ENCODE measurements at places on chromosomes 16 and 17.

DNA sequence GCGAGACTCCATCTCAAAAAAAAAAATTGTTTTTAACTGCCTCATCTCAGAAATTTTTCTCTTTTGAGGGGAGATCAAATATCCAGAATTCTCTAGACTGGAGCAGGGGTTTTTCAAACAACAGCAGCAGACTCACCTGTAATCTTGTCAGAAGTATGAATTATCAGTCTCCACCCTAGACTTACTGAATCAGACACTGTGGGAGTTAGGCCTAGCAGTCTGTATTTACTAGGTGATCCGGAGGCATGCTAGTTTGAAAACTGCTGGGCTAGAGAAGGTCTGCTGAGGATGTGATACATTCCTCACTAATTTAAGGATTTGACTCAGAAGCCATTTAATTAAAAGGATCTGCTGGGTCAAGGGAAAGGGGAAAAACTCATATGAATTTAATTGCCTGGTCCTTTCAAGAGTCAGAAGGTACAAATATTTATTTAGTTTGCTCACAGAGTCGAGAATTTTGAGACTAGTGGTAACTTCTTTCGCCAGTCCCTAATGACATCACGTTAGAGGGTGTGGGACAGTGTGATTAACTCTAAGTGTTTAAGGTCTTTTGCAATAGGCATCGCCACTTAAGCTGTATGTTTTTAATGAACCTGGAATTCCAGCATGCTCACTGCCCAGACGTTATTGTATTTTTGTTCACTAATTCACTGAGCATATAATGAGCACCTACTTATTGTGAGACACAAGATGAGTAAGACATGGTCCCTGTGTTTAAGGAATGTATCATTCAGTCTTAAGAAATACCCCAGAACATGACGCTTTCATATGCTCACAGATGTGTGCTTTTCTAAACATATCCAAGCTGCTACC is 14.2 kb downstream of the ATP6V0A1 start:
- peak overlapping the region; percentile 8 for H3K27ac ChIP-seq
- no peaks in the 10 kb centered on the region for H3K27me3 ChIP-seq
- ATAC-seq, result peak; percentile 44
- H3K4me1 ChIP-seq, result no peaks in the 10 kb centered on the region
- H3K4me3 ChIP-seq, result no peak overlapping the region
- peaks cover 100% of the 10 kb centered on the region for H3K36me3 ChIP-seq

GRCh38 chr17:40457964-40458791 is 14.9 kb downstream of the IGFBP4 start:
- H3K27me3 ChIP-seq, result no peaks in the 10 kb centered on the region
- peaks cover 47% of the 10 kb centered on the region for H3K36me3 ChIP-seq
- ATAC-seq, result no peak

DNA sequence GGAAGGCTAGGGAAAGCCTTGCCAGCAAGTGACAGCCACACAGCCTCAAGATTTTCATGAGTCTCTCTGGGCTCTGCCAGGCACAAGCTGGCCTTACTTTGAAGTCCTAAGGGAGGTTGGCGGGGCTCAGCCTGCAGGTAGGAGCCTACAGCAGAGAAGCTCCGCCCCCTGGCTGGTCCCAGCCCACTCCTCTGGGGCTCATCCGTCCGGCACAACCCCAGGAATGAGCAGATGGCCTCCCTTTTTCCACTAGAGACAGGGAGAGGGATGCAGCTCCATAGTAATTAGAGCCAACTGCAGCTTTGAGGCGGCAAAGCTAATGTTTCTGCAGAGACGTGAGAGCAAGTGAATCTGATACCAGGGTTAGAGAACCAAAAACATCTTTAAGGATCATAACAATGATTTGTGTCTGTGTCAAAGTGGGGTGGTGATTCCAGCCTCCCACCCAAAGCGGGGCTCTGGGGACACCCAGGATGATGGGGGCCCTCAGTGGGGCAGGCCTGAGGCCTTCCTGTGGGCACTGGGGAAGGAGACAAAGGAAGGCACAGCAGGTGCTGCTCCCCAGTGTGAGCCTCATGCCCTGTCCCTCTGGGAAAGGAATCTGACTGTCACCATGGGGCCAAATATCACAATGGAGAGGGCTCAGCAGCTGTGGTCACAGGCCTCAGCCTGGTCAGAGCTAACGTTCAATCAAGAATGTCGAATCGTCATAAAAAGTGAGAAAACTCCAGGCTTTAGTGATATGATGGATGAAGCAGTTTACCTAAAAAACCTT is 61.5 kb downstream of the RBFOX3 start:
- H3K27ac ChIP-seq, result no peak overlapping the region
- no peaks in the 10 kb centered on the region for H3K36me3 ChIP-seq
- H3K27me3 ChIP-seq, result peaks cover 20% of the 10 kb centered on the region
- no peaks in the 10 kb centered on the region for H3K4me1 ChIP-seq
- no peak for ATAC-seq
- H3K4me3 ChIP-seq, result no peak overlapping the region

DNA sequence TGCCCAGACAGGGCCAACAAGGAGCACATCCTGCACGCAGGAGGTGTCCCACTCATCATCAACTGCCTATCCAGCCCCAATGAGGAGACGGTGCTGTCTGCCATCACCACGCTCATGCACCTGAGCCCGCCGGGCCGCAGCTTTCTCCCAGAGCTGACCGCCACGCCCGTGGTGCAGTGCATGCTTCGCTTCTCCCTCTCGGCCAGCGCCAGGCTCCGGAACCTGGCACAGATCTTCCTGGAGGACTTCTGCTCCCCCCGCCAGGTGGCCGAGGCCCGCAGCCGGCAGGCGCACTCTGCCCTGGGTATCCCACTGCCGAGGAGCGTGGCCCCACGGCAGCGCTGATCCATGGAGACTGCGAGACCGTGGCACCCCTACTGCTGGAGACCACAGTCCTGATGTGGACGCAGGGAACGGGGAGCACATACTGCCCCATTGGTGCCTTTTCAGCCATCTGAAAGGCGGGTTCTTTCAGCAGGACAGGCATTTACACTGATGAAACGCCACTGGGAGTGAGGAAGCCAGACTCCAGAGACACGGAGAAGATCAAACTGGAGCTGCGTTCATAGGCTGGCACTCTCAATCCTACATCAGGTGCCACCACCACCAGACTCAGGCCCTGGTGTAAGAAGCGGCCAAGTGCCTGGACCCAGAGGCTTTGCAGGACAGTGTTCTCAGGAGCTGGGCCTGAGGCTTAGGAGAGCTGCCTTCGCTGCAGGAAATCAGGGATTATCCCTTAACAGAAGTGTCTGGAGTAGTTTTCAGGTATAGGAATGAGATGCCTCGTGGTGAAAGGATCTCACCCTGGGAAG is 2.6 kb downstream of the NT5C start:
- no peaks in the 10 kb centered on the region for H3K27me3 ChIP-seq
- ATAC-seq, result no peak
- peaks cover 20% of the 10 kb centered on the region for H3K36me3 ChIP-seq
- H3K27ac ChIP-seq, result no peak overlapping the region

DNA sequence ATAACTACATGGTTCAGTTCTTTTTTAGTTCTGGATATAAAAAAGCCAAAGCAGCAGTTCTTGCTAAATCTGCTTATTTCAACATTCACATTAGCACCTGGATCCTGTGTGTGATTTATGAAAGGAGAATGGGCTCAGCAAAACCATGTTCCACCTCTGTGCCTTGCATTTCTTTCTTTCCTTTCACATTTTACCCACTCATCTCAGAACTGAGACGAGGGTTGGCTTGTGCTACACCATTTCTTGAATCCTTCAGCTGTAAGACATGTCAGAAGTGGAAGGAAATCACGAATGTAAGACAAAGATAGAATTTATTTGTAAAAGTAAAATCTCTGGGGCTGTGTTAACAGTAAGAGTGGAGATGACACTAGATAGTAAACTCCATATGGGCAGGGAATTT is 1.2 kb upstream of the UTP6 start:
- H3K27ac ChIP-seq, result no peak overlapping the region
- H3K36me3 ChIP-seq, result no peaks in the 10 kb centered on the region
- H3K4me3 ChIP-seq, result no peak overlapping the region
- no peak for ATAC-seq
- no peaks in the 10 kb centered on the region for H3K27me3 ChIP-seq

DNA sequence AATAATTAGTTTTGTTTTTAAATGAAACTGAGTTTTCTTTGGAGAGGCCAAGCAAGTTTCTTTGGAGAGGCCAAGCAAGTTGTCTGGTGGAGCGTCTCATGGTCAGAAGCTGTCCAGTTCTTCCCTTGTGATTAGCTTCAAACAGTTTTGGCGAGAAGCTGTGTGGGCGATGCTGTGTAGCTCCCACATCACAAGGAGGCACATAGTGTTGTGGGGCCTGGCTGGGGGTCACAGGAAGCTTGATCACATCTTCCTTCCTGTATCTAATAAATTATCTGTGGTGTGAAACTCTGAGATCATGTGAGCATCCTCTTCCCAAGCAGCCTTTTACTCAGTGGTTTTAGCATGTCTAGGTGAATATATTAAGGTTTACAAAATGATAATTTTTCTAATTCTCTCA is 33.9 kb downstream of the SPECC1 start:
- H3K4me1 ChIP-seq, result no peaks in the 10 kb centered on the region
- no peaks in the 10 kb centered on the region for H3K27me3 ChIP-seq
- H3K36me3 ChIP-seq, result no peaks in the 10 kb centered on the region
- no peak for ATAC-seq

- peaks cover 74% of the 10 kb centered on the region for H3K27me3 ChIP-seq
- H3K27ac ChIP-seq, result no peak overlapping the region
- H3K4me1 ChIP-seq, result no peaks in the 10 kb centered on the region
Measured at GRCh38 chr16:1032607-1033006, 39.9 kb upstream of the SSTR5 start.

DNA sequence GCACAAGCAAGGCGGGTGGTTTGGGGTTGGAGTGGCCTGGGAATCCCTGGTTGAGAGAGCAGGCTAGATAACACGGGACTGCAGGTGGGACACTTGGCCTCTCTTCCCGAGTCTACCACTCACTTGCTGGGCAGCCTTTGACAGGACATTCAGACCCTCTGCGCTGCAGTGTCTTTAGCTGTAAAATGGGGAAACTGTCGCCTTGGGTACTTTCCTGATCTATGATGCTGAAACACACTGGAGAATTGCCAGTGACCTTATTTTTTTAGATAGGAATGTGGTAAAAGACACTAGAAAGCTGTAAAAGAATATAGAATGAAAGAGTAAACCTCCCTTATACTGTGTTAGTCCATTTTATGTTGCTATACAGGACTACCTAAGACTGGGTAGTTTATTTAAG is 30.5 kb downstream of the KSR1 start:
- H3K4me3 ChIP-seq, result no peak overlapping the region
- no peak for ATAC-seq
- no peaks in the 10 kb centered on the region for H3K36me3 ChIP-seq
- H3K4me1 ChIP-seq, result peaks cover 43% of the 10 kb centered on the region
- H3K27ac ChIP-seq, result no peak overlapping the region

DNA sequence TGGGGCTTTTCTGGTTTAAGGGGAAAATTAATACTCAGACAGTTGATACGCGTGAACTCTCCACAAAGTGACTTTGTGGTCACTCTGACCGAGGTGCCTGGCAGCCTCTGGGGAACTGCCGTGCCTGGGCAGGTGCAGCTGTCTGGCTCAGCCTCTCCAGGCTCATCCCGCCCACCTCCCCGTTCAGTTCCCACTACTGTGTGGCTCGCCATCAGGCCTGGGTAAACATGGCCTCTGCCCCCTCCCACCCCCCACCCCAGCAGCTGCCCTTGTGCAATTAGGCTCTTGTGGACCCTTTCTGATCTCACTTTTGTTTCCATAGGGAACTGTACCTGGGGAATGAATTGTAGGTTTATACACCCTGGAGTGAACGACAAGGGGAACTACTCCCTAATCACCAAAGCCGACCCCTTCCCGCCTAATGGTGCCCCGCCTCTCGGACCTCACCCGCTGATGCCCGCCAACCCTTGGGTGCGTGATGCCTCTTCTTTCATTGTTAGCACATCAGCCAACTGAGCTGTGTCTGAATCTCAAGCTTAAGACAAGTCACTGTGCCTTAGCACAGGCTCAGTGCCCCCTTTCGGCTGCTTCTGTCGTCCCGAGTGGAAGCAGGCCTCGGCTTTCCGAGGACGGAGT is 27.8 kb downstream of the ZC3H18 start:
- no peaks in the 10 kb centered on the region for H3K27me3 ChIP-seq
- no peak for ATAC-seq
- no peaks in the 10 kb centered on the region for H3K4me1 ChIP-seq
- H3K4me3 ChIP-seq, result no peak overlapping the region
- H3K27ac ChIP-seq, result peak overlapping the region; percentile 55

DNA sequence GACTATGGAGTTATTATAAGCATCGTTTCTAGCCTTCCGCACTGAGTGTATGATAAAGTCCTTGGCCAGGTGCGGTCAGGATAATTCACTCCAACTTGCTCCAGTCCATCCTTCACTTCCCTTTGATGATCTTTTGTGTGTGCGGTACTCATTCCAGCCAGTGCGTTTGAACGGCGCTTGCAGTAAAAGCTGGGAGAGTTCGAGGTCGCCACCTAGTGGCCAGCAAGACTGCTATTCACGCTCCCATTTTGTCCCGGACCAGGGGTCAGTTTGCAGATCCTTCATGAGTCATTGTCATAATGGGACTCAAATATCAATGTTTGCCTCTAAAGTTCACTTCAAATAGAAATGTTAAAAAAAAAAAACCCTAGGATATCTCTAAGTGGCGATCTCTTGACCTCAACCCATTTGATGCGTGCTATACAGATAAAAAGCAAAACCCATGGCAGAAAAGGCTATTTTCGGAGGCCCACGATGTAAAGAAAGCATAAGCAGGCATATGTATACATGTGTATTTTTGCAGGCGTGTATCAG is 417.1 kb downstream of the TMEM114 start:
- H3K4me1 ChIP-seq, result no peaks in the 10 kb centered on the region
- peaks cover 12% of the 10 kb centered on the region for H3K27me3 ChIP-seq

- no peak overlapping the region for H3K27ac ChIP-seq
- no peak overlapping the region for H3K4me3 ChIP-seq
- H3K4me1 ChIP-seq, result no peaks in the 10 kb centered on the region
- no peaks in the 10 kb centered on the region for H3K36me3 ChIP-seq
- ATAC-seq, result no peak
- H3K27me3 ChIP-seq, result peaks cover 16% of the 10 kb centered on the region
Measured at GRCh38 chr16:20016234-20016633, 57.5 kb downstream of the GPR139 start.

DNA sequence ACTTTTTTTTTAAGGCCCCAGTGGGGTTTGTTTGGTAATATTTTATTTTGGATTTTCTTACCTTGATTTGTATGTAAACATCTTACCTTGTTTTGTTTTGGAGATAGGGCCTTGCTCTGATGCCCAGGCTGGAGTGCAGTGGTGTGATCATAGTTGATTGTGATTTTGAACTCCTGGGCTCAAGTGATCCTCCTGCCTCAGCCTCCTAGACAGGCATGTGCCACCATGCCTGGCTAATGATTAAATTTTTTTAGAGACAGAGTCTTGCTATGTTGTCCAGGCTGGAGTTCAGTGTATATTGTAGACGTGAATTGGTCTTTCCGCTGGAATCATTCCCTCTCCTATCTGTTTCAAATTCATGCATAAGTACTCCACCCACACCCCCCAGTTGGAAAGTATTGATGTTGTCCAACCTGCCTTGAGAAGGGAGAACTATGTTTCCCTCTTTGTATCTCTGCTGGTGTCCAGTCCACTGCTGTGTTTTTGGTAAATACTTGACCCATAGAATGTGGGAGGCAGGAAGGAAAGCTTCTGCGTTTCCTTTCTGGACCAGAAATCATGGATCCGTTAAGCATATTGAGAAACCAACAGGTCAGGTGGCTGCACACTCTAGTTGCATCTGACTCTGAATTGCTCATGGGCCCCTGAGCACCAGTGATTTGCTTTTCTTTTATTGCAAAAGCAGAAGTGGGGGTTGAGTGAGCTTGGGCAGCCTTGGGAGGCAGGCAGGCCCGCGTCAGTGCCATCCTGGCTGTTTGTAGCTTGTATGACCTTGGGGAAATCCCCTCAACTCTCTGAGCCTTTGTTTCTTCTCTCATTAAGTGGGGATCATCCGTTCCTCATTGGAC is 25.0 kb downstream of the RMI2 start:
- no peak overlapping the region for H3K4me3 ChIP-seq
- H3K36me3 ChIP-seq, result no peaks in the 10 kb centered on the region
- H3K27me3 ChIP-seq, result no peaks in the 10 kb centered on the region
- ATAC-seq, result no peak
- H3K4me1 ChIP-seq, result no peaks in the 10 kb centered on the region
